ENCODE measurements at places on chromosomes 5 and 9.

DNA sequence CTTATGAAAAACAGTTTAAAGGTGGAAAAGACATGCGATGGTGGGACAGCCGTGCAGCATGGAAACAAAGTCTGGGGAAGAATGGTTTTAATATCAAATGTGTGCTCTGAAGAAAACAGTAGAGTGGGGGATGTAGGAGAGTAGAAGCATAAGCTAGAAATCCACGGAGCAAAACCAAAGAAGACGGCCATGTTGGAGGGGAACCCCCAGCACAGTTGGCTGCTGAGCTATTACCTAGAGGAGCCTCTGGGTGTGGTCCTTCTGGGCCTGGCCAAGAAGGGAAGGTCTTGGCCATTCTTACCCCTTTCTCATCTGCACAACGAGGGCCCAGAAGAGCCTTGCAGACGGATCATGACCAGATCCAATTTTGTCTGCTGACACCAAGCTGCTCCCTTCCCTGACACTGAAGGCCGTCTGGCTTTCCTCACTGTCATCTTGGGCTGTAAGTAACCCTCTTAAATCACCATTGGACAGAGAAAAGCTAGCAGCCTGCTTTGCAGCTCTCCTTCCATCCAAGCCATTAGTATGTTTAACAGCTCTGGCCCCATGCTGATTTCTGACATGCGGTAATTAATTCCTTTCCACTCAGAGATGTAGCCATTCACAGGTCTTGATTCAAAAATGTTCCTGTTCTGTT, 189.5 kb downstream of the SEC61B start:
- DNase-seq = no peak

GRCh38 chr5:10393491-10393890, 40.0 kb downstream of the MARCHF6 start:
- no peak for DNase-seq

DNA sequence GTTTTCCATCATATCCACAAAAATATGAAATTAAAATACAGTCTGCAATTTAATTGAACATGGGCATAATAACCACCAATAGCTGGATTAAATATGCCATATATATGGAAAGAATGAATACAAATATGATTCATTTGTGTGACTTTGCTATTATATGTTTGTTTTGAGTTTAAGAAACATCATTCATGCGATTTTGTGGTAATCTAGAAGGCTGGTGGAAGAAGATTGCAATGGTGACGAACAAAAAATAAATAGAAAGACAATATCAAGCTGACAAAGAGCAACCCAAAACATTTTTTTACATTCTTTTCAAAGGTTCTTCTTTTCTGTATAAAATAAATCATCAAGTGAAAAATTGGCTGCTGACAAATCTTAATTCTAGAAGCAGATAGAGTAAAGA, 610.0 kb downstream of the MAT2B start:
- DNase-seq = no peak

GRCh38 chr9:121395558-121395957, 25.5 kb upstream of the STOM start:
- no peak for DNase-seq

- no peak for DNase-seq
These were observed 31.3 kb downstream of the ISOC1 start for GRCh38 chr5:129125819-129126218.

DNA sequence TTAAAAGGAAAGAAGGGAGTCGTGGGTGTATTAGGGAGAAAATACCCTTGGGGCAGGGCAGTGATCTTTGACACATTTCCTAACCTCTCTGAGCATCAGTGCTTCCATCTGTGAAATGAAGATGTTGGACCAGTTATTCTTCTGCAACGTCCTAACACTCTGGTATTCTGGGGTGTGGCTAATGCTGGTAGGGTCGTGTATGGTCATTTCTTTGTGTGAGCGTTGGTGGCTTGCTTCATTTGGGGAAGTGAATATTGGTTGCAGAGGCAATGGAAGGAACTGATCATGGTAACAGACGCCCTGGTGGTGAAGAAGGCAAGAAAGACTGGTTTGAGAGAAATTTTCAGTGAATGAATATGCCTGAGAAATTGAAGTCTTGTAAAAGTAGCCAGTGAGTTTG, 67.9 kb upstream of the TTC23L start:
- DNase-seq = no peak
